ENCODE measurements at places on chromosomes 11 and 22.

GRCh38 chr11:70604221-70604620, 205.9 kb downstream of the CTTN start:
- no peak for DNase-seq

GRCh38 chr11:90639461-90639993, 416.7 kb upstream of the CHORDC1 start:
- DNase-seq = no peak

- DNase-seq = no peak
Observed at GRCh38 chr22:40506762-40507161, 129.8 kb downstream of the MRTFA start.

GRCh38 chr11:93845181-93846092, 5.0 kb downstream of the VSTM5 start:
- DNase-seq = no peak

DNA sequence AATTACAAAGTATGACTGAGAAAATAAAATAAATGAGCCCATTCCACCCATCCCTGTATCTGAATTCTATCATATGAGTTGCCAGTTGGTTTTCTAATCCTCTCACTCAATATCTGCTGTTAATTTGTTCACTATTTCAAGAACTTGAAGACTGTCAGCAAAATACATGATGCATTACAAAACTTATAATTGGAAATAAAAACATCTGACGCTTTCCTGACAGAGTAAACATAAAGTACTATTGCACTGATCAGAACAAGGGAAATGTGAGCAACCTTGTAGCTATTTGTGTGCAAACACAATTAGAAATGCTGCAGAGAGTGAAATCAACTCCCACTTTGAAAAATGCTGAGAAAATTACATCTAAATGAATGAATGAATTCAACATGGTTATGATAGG, 97.1 kb downstream of the MPPED2 start:
- no peak for DNase-seq

GRCh38 chr11:64787526-64788320, 9.4 kb upstream of the SF1 start:
- no peak for DNase-seq

- DNase-seq = no peak
Observed at GRCh38 chr11:65121447-65121864, 478 bp downstream of the FAU start.

DNA sequence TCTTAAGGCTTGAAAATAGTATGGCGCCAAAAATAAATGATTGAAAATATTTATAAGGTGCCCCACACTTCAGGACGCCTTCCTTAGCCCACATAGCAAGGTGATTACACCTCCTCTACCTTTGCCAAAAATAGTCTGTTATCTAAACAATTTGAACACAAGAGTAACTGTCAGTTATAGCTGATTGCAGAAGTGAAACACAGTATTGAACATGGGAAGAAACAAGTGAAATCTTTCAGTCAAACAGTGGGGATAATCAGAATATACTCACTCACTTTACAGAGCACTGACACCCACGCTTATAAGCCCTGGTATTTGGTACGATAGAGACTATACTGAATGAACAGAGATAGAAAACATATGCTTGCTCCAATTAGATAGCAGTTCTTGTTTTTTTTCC, 203.1 kb downstream of the RAB38 start:
- DNase-seq = no peak

- DNase-seq = no peak
Observed at GRCh38 chr22:47030881-47031627, 268.6 kb downstream of the TBC1D22A start.

DNA sequence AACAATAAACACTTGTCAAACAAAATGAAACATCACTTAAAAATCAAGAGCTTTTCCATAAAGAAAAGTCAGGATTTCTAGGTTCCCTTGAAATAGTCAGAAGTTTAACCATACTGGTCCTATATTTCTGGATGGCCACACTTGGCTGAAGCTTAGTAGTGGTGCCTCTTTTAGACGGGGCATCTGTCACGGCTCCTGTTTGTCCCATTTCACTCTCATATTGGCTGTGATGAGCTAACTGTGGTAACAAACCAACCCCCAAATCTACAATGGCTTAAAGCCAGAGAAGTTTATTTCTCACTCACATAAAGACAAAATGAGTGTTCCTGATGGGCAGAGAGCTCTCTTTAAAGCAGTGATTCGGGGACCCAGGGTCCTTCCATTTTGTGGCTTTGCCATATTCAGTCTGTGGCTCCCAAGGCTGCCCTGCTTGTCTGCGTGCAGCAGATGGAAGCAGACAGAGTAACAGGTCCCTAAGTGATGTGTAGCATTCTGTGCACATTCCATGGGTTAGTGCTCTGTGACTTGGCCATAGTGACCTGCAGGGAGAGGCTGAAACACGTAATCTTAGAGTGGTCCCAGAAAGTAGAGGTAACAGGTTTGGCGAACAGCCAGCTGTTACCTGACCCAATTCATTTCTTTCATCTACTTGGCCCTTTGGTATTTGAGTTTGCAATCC, 137.4 kb downstream of the HIPK3 start:
- no peak for DNase-seq

DNA sequence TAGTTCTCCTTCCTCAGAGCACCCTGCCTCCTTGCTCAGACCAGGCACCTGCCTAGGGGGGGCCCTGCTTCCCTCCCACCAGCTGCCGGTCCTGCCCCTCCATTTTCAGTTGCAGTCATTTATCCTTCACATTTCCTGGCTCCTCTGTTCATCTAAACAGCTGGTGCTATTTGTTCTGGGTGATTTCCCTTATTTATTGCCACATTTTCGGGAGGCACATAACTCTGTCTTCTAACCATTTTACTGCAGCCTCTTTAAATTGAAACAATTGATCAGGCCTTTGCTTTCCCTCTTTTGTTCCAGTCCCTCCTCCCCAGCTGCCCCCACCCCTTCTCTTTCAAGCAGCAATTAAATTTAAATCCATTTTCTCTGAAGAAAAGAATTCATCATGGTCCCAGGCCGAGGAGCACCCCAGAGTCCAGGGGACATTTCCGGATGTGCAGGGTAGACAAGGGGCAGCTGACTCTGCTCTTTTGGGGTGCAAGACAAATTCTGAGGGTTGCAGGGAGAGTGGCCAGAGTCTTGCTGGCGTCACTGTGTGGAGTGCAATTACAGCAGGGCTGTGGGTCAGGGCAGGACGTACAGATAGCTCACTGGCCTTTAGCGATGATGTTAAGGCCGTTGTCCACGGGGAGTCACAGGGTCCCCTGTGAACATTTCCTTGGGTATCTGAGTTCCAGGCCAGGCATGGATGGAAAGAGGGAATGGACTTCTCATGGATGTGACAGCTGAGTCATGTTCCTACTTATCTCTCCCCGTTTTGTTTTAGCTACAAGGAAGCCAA, 476.4 kb downstream of the TBC1D22A start:
- no peak for DNase-seq

- no peak for DNase-seq
Observed at GRCh38 chr22:49965091-49966040, 4.8 kb downstream of the PIM3 start.

- DNase-seq = no peak
Observed at GRCh38 chr11:707817-708420, 1.9 kb downstream of the EPS8L2 start.

DNA sequence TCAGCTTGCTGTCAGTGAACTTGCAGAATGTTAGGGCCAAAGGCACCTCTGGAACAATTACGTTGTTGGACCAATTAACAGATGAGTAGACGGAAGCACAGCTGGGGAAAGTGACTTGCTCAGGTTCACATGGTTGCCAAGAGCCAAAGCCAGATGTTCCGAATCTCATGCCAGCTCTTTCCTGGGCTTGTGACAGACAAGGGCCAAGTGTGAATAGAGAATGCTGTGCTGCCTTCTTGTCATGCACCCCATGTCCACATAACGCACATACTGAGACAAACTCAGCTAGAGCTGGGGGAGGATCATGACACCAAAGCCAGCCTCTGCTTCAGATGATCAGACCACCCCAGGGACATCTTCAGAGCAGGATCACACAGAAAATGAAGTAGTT, 616.3 kb downstream of the INSC start:
- no peak for DNase-seq

GRCh38 chr11:119370486-119371046, 10.9 kb downstream of the USP2 start:
- DNase-seq = no peak

DNA sequence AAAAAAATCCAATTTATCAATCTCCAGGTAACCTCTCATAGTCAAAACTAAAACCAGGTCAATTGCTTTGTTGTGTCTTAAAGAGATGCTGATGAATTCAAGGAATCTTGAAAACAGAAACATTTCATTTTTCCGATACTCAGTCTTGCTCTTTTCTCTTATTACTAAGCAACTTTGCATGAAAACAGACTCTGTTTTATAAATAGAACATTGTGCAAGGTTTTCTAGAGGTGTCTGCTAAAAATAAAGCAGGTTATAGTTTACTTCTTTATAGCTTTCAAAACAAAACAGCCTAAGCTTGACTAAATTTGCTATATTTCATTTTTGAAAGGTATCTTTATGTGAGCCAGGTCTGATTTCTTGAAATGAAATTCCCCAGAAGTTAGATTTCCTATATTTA, 109.3 kb downstream of the ARL14EP start:
- DNase-seq = no peak

DNA sequence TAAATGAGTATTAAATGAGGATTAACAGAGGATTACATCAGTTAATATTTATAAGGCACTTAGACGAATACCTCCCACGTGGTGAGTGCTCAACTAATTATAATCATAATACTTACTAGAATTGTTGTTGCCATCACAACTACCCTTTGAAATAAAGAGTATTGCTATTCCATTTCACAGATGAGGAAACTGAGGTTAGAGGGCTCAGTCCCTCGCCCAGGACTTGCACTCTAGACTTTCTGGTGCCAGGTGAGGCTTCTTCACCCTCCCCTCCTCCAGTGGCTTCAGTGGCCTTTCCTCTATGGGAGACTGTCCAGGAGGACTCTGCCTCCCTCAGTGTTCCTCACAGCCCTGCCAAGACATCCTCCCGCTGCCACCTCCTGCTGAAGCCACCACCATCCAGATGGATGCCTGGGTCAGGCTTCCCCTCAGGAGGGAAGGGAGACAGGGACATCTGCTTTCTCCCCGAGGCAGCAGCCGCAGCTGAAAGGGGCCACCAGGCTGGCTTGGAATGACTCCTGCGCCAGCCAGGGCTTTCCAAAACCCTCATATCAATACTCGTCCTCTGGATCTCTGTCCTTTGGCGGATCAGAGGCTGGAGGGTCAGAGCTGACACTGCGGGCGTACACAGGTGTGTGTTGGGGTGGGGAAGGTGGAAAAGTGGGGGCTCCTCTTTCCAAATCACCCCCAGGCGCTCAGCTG, 580.1 kb downstream of the BUD13 start:
- DNase-seq = no peak

DNA sequence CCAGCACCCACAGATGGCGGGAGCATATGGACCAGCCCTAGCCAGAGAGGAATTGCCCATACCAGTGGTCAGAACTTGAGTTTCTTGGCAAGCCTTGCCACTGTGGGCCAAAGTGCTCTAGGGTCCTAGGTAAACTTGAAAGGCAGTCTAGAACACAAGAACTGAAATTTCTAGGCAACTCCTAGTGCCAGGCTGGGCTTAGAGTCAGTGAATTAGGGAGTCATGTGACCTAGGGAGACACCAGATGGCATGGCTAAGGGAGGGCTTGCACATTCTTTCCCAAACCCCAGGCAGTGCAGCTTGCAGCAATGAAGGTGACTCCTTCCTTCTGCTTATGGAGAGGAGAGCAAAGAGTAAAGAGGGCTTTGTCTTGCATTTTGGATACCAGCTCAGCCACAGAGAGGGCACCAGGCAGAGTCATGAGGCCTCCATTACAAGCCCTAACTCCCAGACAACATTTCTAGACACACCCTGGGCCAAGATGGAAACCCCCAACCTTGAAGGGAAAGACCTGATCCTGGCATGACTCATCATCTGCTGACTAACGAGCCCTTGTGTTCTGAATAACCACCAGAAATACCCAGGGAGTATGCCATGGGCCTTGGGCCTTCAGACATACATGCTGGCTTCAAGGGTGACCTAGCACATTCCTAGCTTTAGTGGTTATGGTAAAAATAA, 19.2 kb upstream of the OR56A3 start:
- no peak for DNase-seq

DNA sequence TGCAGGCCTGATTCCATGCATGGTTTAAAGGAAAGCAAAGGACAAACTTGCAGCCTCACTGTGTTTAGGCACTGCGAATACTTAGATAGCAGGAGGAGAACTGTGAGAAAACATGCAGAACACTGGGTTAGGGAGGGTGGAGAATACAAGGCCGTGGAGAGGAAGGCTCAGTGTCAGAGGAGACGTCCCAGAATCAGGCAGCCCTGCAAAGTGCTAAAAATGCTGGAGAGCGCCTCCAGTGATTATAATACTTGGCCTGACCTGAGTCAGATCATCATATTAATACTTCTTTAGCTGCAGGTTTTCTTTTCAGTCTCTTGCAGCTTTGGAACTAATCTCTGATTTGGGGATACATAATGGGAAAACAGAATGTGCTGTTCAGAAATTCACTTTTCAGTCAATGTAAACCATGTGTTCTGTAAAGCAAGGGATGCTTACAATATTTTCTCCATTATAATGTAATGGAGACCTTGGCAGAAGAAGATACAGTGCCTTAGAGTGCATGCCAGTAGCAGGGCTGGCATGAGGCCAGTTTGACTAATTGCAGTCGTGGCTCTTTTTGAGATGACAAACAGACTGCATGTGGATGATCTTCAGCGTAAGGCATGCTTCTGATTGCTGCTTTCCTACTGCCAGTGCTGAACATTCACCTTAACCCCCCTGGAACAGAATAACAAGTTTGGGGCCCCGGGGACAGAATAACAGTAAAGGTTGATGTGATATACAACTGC, 16.8 kb downstream of the EXT2 start:
- no peak for DNase-seq

GRCh38 chr11:7605186-7605943, 67.9 kb downstream of the CYB5R2 start:
- no peak for DNase-seq

DNA sequence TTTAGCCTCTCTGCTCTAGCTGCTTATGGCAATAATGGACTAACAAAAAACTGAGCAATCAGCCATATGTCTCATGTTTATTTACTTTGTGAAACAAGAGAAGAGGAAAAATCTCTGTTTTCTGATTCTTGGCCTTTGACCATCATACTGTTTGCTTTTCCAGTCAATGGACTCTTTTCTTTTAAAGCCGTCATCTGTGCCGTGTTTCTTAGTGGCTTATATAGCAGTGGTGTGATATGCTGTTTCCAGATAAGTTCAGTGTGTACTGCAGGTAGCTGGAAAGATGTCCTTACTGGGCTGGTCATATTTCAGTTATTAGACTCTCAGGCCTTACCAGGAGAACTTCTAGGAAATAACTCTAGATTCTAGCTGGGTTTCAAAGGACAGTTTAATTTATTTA, 33.6 kb upstream of the TECTA start:
- DNase-seq = no peak
